Sigmoid colon (tissue), 7 donors: ENCODE measurements at places on chromosomes 12 and 14. TPM values are rescaled to one million over a fixed set of nuclear protein-coding genes. Genes with fewer than 3 reads are reported as not detected.
A peak's percentile ranks its signal among the peaks of the same experiment; 100 is the strongest.

Gene FGF6
- total RNA-seq, result not detected

Gene IQSEC3
- 1.1 TPM for total RNA-seq

Gene GEMIN2
- 8.0 TPM for total RNA-seq

DNA sequence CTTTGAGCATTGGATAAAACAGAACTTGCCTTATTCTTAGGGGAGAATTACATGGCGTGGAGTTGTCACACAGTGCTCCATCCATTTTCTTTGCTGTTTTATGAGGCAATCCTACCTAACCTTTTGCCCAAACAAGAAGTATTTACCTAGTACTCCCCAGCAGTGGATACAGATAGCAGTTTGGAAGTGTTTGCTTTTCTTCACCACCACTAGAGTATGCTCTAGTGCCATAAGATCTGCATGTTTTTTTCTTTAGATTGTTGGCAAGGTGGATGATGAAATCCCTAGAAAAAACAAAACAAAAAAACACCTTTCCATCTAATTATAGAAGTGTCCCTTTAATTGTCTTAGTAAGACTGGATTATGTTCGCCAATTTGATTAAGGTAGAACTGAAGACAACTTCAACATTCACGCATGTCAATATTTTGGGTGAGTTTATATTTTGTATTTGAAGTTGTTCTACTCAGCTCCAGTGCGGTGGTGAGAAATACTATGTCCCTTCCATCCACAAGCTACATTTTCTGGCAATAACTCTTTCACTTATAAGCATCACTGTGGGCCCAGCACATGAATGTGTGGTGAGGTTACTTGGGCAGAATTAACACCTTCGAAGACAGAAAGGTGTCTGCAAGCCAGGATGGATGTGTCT lies 23.6 kb upstream of the TMEM260 start:
- H3K27ac ChIP-seq, result no peak overlapping the region
- H3K4me3 ChIP-seq, result no peak overlapping the region
- H3K4me1 ChIP-seq, result no peaks in the 10 kb centered on the region

DNA sequence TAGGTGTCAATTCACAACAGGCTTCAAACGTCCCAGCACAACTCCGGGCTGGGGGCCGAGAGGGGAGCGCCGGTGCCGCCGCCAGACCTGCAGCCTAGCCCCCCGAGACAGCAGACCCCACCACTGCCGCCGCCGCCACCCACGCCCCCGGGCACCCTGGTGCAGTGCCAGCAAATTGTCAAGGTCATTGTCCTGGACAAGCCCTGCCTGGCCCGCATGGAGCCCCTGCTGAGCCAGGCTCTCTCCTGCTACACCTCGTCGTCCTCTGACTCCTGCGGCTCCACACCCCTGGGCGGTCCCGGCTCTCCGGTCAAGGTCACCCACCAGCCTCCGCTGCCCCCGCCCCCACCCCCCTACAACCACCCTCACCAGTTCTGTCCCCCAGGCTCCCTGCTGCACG lies 39.4 kb downstream of the SLC6A12 start:
- H3K4me3 ChIP-seq, result no peak overlapping the region
- peaks cover 19% of the 10 kb centered on the region for H3K27me3 ChIP-seq
- no peaks in the 10 kb centered on the region for H3K36me3 ChIP-seq
- no peak overlapping the region for H3K27ac ChIP-seq
- DNase-seq, result no peak

DNA sequence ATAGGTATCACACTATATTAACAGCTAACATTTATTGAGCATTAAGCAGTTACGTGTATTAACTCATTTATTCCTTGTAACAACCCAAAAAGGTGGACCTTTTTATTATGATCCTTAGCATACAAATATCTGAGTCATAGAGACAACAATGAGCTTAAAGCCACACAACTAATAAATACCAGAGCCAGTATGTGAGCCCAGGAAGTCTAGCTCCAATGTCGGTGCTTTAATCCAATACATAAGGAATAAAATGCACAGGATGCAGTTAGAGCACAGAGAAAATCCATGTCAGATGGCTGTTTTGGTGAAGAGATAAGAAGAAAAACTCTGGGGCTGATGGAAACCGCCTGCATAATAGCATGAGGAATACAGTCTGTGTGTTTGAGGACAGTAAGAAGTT lies 888.6 kb downstream of the TMTC2 start:
- H3K4me3 ChIP-seq, result no peak overlapping the region
- H3K27ac ChIP-seq, result no peak overlapping the region
- H3K4me1 ChIP-seq, result no peaks in the 10 kb centered on the region
- H3K36me3 ChIP-seq, result no peaks in the 10 kb centered on the region

DNA sequence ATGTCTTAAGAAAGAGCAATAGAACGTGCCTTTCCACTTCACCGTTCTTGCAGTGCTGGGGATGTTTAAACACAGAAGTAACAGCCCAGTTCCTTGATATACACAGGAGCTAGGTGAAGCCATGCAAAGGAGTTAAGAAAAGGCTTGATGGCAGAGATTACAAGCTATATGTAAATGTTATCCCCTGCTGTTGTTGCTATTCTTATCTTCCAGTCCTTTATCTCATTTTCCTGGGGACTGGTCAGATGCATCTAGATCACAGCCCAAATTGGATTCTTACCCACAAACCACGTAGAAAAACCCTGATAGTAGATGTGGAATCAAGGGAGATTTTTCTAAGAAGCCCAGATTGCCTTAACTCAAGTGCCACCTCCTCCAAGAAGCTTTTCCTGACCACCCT lies 5.5 kb downstream of the ASCL1 start:
- H3K4me1 ChIP-seq, result peaks cover 21% of the 10 kb centered on the region
- peaks cover 91% of the 10 kb centered on the region for H3K27me3 ChIP-seq
- no peak for DNase-seq
- no peaks in the 10 kb centered on the region for H3K36me3 ChIP-seq

GRCh38 chr12:78403136-78403535 lies 461.4 kb upstream of the SYT1 start:
- H3K4me1 ChIP-seq, result no peaks in the 10 kb centered on the region
- DNase-seq, result no peak
- no peak overlapping the region for H3K4me3 ChIP-seq

DNA sequence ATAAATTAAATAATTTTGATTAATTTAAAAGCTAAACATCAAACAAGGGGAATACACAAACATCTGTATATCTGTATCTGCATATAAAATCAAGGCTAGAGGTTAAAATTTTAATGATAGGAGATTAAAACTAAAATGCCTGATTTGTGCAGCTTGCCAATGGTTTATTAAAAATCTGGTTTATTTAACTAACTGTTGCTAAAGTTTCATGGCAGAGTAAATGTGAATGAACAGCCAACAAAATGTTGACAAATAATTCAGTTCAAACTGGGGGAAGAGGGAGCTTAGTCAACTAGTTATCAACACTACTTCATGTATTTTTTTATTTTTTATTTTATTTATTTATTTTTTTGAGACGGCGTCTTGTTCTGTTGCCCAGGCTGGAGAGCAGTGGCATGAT lies 43.0 kb downstream of the BTG1 start:
- H3K4me3 ChIP-seq, result no peak overlapping the region
- no peak overlapping the region for H3K27ac ChIP-seq
- no peak for DNase-seq
- peaks cover 11% of the 10 kb centered on the region for H3K4me1 ChIP-seq
- H3K36me3 ChIP-seq, result no peaks in the 10 kb centered on the region

DNA sequence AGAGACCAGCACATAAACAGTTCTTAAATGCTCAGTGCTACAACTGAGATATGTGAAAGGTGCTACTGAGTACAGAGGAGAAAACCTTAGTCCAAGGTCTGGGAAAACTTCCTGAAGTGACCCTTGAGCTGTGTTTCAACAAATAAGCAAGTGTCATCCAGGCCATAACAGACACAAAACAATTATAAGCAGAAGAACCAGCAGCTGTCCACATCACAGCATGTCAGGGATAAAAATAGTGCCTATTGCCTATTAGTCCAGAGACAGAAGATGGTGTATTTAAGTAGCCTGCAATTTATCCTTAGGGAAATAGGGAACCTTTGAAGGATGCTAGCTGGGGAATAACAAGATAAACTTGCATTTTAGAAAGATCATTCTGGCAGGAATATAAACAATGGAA lies 237.8 kb downstream of the SPTSSA start:
- H3K4me3 ChIP-seq, result no peak overlapping the region
- peaks cover 18% of the 10 kb centered on the region for H3K4me1 ChIP-seq
- no peaks in the 10 kb centered on the region for H3K27me3 ChIP-seq
- H3K36me3 ChIP-seq, result no peaks in the 10 kb centered on the region
- H3K27ac ChIP-seq, result no peak overlapping the region
- DNase-seq, result no peak

GRCh38 chr12:98803468-98804209 lies 158.5 kb downstream of the APAF1 start:
- no peak overlapping the region for H3K4me3 ChIP-seq
- no peak overlapping the region for H3K27ac ChIP-seq
- no peaks in the 10 kb centered on the region for H3K36me3 ChIP-seq
- DNase-seq, result no peak
- H3K27me3 ChIP-seq, result no peaks in the 10 kb centered on the region

DNA sequence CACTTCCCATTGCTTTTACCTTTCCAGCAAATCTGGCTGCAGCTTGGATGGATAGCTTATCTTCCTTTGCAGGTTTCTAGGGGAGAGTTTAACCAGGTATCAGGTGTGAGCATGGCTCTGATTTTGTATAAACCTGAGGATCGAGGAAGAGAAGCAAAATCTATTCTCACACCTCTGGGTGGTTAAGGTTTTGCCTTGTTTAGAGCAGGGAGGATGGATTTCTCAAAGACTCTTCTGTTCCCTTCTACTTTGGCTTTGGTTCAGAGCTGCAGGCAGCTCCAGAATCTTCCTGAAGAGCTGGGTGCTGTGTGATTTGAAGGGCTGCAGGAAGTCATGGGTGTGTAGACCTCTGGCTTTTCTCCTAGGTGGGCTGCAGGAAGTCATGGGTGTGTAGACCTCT lies 1.7 kb downstream of the JDP2 start:
- no peak for DNase-seq
- no peaks in the 10 kb centered on the region for H3K27me3 ChIP-seq
- peaks cover 3% of the 10 kb centered on the region for H3K36me3 ChIP-seq

- no peak overlapping the region for H3K4me3 ChIP-seq
- H3K27me3 ChIP-seq, result no peaks in the 10 kb centered on the region
- H3K27ac ChIP-seq, result peak overlapping the region; percentile 72
- peak; percentile 64 for DNase-seq
- no peaks in the 10 kb centered on the region for H3K36me3 ChIP-seq
These were observed 11.6 kb upstream of the FOXN3 start for GRCh38 chr14:89428546-89429198.

GRCh38 chr12:17640615-17641014 lies 449.4 kb downstream of the RERGL start:
- DNase-seq, result no peak
- no peaks in the 10 kb centered on the region for H3K4me1 ChIP-seq
- H3K4me3 ChIP-seq, result no peak overlapping the region
- no peak overlapping the region for H3K27ac ChIP-seq
- H3K27me3 ChIP-seq, result no peaks in the 10 kb centered on the region

DNA sequence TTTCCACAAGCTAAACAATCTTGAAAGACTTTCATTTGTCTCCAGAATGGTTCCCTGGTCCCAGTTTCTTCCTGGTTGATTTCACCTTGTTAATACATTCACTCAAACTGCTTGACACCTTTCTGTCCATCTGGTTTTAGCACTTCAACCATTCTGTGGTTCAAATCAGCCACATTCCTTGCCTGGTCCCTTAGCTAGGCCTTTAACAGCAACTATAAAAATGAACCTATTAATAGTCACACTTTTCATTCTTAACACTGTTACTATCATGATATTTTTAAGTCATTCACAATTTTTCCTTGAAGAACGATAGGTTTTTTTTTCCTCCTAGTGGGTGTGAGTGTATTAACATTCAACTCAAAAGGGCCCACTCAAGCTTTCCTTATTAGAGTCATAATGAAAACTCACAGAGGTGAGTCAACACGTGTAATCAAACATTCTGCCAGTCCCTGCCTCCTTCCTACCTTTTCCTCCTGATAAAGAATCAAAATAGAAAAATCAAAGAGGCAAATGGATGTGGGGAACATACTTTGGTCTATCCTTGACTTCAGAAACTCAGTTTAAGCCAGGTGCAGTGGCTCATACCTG lies 34.4 kb upstream of the CCNT1 start:
- H3K4me1 ChIP-seq, result peaks cover 4% of the 10 kb centered on the region
- H3K27me3 ChIP-seq, result no peaks in the 10 kb centered on the region
- H3K4me3 ChIP-seq, result no peak overlapping the region
- DNase-seq, result no peak
- H3K27ac ChIP-seq, result no peak overlapping the region

DNA sequence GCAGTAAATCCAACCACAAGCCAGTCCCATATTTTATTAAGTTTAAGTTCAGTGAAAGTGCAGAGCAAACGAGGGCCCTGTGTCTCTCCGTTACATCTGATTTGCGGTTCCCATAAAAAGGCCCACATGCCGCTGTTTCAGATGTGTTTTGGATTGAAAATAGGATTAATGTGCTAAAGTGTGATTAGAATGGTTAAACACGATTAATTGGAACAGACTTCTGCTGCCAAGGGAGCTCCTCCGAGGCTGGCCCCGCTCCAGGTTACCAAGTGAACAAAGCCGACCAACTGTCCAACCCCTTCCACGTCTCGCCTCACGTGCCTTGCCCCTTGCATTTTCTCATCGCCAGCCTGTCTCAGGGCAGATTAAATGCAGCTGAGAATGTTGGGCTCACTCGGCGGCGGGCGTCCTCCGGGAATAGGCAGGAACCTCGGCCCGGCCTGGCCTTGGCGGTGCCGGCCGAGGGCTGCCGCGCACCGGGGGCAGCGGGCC lies 166.5 kb upstream of the GSC start:
- no peaks in the 10 kb centered on the region for H3K36me3 ChIP-seq
- no peaks in the 10 kb centered on the region for H3K27me3 ChIP-seq
- H3K4me3 ChIP-seq, result peak overlapping the region; percentile 42
- H3K27ac ChIP-seq, result peak overlapping the region; percentile 91
- no peaks in the 10 kb centered on the region for H3K4me1 ChIP-seq

DNA sequence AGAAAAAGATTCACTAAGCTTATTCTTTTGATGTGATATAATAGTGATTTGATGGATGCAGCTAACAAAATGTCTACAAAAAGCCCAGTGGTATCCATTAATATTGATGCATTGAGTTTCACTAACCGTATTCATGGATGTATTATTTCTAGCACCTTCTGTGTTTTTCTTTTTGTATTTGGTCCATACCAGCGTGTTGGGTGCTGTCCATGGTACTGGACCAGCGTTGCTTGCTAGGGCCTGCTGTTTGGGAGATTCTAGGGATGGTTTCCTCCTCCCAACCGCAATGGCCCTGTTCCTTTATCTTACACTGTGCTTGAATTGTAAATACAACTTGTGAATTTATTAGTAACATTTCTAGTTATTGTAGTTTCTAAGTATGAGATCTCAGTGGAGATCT lies 31.7 kb downstream of the ANO4 start:
- H3K4me1 ChIP-seq, result no peaks in the 10 kb centered on the region
- no peaks in the 10 kb centered on the region for H3K36me3 ChIP-seq
- no peak for DNase-seq
- H3K4me3 ChIP-seq, result no peak overlapping the region
